ENCODE measurements at places on chromosomes 13 and 19. TPM values are rescaled to one million over a fixed set of nuclear protein-coding genes. Genes with fewer than 3 reads are reported as not detected.

Gene LILRB1
- polyA plus RNA-seq, result 0.93 TPM

GRCh38 chr13:44051405-44051804, 171.7 kb downstream of the LACC1 start:
- DNase-seq, result no peak

GRCh38 chr19:51091895-51092873, 9.5 kb upstream of the KLK14 start:
- DNase-seq, result no peak

- DNase-seq, result no peak
These were observed 330.2 kb downstream of the TEX29 start for GRCh38 chr13:111650626-111651025.

GRCh38 chr19:39065928-39066327, 18.2 kb upstream of the ACP7 start:
- no peak for DNase-seq

DNA sequence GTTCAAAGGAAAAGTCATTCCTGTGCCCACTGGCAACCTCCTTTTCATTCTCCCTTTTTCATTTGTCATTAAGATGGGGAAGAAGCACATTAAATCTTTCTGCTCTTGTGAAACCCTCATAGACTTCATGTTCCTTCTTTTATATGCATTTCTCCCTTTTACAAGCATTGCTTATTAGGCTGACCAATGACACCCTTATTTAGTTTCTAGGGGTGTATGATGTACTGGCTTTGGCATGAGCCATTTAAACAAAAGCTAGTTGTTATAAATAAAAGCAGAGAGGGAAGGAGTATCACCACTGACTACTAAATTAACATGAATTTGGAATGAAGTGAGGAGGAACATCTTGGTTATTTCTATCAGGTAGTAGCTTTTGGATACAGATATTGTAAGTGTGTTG, 68.2 kb upstream of the PCDH9 start:
- DNase-seq, result no peak

All from right renal pelvis (tissue), 4 donors.